GM23248 (cell line): ENCODE measurements at places on chromosomes 12 and 14. TPM values are rescaled to one million over a fixed set of nuclear protein-coding genes. Genes with fewer than 3 reads are reported as not detected.

KIF5A gene
- polyA plus RNA-seq = 0.15 and 0.18 TPM in 2 replicates

RDH12 gene
- not detected in 2 replicates for polyA plus RNA-seq

P3H3 gene
- 37.6 and 39.1 TPM in 2 replicates for polyA plus RNA-seq

LTBR gene
- polyA plus RNA-seq = 113 and 117 TPM in 2 replicates

MGAT4C gene
- not detected in 2 replicates for polyA plus RNA-seq

SLC5A8 gene
- not detected in 2 replicates for polyA plus RNA-seq

ALG10 gene
- 2.1 and 3.2 TPM in 2 replicates for polyA plus RNA-seq

GLS2 gene
- 0.20 TPM in 1 of 2 replicates, not detected in the other for polyA plus RNA-seq
